ENCODE measurements at places on chromosomes 7 and 10. TPM values are rescaled to one million over a fixed set of nuclear protein-coding genes. Genes with fewer than 3 reads are reported as not detected.

The GRID1 gene
- total RNA-seq: not detected

The DDX56 gene
- total RNA-seq: 97.2 TPM

The LIPF gene
- not detected for total RNA-seq

The CHAT gene
- not detected for total RNA-seq

The ANXA8 gene
- 562 TPM for total RNA-seq

The ZNF467 gene
- 0.48 TPM for total RNA-seq

The NPFFR1 gene
- total RNA-seq: not detected

The EPHB6 gene
- 0.78 TPM for total RNA-seq

The MRPS33 gene
- 95.4 TPM for total RNA-seq

The FOXI2 gene
- not detected for total RNA-seq

The SEMA4G gene
- total RNA-seq: 1.1 TPM

The DNA2 gene
- 10.6 TPM for total RNA-seq

The LRRC4 gene
- total RNA-seq: 0.35 TPM

The RPEL1 gene
- total RNA-seq: not detected

The ZEB1 gene
- 0.35 TPM for total RNA-seq

The VSTM4 gene
- total RNA-seq: not detected

The ARMC3 gene
- total RNA-seq: not detected

The SUN3 gene
- total RNA-seq: not detected

The DGKI gene
- not detected for total RNA-seq

The NPC1L1 gene
- not detected for total RNA-seq

The GOLGA7B gene
- total RNA-seq: 0.68 TPM

The HPSE2 gene
- not detected for total RNA-seq

The C10orf62 gene
- not detected for total RNA-seq

The FOXP2 gene
- total RNA-seq: 0.81 TPM

The ZNF485 gene
- 5.0 TPM for total RNA-seq

The DLX6 gene
- not detected for total RNA-seq

The HYAL4 gene
- total RNA-seq: 0.17 TPM

The ZNF365 gene
- 6.0 TPM for total RNA-seq

The KIF11 gene
- 34.1 TPM for total RNA-seq

The TNRC18 gene
- 61.9 TPM for total RNA-seq

Data from foreskin keratinocyte (primary cell).